ENCODE measurements at places on chromosomes 5 and 9.
A peak's percentile ranks its signal among the peaks of the same experiment; 100 is the strongest.

- DNase-seq, result no peak
These were observed 2.5 kb upstream of the PSMD5 start for GRCh38 chr9:120845255-120845654.

DNA sequence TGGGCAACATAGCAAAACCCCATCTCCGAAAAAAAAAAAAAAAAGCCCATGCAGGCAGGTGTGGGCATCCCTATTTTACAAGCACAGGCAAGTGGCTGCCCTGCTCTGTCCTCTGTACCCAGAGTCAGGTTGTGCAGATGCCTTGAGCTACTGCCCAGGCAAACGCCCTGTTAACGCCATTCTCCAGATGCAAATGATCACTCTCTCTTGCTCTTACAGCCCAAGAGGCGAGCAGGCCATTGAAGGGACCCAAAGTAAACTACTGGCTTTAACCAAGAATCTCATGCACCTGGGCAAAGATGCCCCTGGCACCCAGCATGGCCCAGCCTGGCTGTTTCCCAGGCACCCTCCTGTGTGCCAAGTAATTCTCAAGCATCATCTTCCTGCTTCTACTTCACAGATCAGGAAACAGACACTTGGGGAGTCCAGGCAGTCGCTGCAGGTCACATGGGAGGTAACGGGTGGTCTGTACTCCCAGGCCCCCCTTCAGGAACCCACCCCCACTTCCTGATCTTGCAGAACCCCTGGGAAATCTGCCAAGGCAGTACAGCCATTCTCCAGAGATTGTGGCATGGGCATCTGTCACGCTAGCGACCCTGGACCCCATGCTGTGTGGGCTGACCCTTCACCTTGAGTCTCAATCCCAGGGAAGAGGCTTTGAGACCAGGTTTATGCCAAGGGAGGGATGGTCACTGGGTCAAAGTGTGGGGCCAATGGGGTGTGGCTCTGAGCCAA, 14.2 kb downstream of the EEIG1 start:
- peak; percentile 38 for DNase-seq

- DNase-seq, result no peak
These were observed 127.2 kb upstream of the FAM120A start for GRCh38 chr9:93324191-93324834.

DNA sequence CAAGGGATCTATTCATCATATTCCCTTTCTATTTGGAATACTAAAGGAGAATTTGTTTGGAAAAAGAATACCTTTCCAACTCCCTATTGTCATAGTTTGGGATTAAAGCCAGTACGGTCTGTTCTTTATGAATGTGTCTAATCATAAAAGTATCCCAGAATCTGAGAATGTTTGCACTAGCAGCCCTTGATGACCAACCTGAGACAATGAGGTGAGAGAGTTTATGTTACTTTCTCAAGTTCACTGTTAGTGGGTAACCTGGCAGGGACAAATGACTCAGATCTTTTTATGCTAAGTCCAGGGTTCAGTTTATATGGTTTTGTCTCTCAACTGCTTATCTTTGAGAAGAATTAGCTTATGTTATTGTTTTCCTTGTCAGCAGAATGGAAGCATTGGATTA, 25.3 kb upstream of the TLR4 start:
- DNase-seq, result no peak

GRCh38 chr5:2003206-2003605, 120.5 kb upstream of the IRX4 start:
- no peak for DNase-seq

DNA sequence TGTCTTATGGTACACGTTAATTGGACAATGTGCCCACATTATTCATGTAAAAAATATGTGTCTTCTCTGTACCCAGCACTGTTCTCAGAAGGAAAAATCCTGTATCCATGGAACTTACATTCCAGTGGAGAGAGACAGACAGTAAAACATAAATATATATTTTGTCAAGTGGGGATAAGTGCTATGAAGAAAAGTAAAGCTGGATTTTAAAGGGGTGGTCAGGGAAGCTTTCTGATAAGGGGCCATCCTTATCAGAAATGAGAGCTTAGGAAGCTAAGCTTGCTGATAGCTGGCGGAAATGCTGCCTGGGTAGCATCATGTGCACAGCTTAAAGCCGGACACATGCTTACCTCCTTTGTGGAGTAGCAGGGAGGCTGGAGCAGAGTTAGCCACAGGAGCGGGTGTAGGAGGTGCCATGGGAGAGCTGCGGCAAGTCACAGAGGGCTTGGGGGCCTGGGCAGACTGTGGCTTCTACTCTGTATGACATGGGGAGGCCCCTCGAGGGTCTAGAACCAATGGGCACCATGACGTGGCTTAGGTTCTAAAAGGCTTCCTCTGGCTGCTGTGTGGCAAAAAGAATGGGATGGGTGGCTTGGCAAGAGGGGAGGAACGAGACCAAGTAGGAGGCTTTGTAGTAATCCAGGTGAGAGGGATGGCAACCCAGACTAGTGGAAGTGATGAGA, 141.7 kb downstream of the FGF1 start:
- no peak for DNase-seq

- DNase-seq, result no peak
These were observed 12.1 kb upstream of the UNC5A start for GRCh38 chr5:176798086-176798876.

DNA sequence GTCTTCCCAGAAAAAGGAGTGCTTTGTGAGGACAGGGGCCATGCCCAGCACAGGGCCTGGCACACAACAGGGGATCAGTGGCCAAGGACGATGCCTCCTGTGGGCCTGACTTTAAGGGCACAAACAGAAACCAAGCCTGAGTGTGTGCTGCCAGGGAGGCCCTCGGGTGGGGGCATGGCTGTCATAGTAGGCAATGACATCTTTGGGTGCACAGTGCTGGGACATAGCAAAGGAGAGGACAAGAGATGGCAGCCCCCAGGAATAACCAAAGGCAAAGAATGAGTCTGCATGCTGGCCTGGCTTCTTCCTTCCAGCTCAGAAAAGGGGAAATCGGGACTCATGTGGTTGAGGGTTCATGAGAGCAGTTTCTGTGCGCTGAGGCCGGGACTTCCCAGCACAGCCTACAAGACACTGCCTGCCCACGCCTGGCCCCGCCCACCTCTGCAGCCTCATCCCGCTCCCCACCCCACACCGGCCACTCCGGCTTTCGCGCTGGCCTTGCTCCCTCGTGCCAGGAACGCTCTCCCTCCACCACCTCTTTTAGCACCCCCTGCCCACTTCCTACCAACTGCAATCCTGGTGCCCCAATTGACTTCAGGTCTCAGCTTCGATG, 13.8 kb upstream of the LHX2 start:
- DNase-seq, result no peak

DNA sequence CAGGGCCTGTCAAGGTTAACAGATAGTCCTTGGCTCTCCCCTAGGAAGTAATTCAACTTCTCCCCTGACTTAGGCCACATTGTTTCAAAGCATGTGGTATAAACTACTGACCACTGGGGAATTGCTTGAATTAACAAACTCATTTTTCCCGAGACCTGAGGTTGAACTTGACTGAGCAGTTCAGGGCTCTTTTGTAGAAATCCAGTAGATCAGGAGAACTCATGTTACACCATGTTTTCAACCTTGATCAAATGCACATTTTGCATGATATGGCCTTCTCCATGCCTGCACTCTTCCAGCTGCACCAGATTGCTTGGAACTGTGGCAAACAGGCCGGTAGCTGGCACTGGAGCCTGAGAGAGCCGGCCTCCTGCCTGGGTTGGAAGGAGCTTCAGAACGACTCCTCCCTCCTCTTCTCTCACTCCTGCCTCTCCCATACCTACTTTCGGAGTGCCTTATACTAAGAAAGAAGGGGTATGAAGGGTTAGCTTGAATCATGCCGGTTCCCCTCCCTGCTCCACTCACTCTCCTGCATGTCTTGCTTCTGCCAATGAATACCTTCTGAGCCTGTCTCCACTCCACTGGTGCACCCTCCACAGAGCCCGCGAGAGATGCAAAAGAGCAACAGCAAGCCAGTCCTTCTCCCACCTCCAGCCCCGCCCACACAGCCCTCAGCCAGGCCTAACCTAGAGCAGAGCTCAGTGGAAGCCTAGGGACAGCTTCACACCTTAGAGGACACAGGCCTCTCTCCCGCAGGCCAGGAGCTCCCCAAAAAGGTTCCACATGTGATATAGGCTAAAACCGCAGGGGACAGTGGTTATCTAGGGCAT, 159.4 kb downstream of the MACROH2A1 start:
- DNase-seq, result peak; percentile 34

GRCh38 chr5:95029569-95030366, 255.1 kb downstream of the MCTP1 start:
- DNase-seq, result no peak

DNA sequence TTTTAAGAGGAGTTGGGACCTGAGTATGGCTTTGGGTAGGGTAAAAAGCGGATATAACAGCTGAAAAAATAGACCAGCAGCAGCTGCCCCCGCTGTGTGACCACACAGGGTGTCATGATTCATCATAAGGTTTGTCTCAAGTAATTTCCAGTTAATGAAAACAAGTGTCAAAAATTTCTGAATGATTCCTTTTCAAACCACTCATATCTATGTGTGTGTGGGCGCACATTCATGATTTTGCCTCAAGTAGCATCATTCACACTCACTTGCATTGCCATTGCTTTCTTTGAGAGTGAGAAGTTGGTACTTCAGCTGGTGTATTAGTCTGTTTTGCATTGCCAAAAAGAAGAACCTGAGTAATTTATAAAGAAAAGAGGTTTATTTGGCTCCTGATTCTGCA, 12.1 kb upstream of the TNFAIP8 start:
- DNase-seq, result no peak

- DNase-seq, result no peak
These were observed 19.0 kb upstream of the PSIP1 start for GRCh38 chr9:15529566-15530324.

GRCh38 chr5:89721931-89722330, 687.6 kb downstream of the CETN3 start:
- DNase-seq, result no peak

DNA sequence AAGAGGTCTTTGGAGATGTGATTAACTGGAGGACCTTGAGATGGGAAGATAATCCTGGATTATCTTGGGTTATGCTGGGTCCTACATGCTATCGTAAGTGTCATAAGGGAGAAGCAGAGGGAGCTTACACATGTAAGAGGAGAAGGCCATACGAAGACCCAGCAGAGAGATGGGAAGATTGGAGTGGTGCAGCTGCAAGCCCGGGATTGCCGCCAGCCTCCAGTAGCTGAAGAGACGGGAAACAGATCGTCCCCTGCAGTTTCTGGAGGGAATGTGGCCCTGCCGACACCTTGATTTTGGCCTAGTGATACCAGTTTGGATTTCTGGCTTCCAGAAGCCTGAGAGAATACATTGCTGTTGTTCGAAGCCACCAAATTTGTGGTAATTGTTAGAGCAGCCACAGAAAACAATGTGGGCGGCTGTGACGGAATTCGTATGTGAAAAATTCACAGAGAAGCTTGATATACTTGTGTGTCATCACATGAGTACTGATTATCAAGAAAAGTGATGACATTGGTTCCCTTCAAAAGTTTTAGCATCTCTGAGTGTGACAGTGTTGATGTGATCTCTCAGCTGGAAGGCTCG, 86.9 kb downstream of the CYFIP2 start:
- DNase-seq, result no peak

GRCh38 chr9:111926421-111926875, 29.8 kb downstream of the UGCG start:
- DNase-seq, result no peak

DNA sequence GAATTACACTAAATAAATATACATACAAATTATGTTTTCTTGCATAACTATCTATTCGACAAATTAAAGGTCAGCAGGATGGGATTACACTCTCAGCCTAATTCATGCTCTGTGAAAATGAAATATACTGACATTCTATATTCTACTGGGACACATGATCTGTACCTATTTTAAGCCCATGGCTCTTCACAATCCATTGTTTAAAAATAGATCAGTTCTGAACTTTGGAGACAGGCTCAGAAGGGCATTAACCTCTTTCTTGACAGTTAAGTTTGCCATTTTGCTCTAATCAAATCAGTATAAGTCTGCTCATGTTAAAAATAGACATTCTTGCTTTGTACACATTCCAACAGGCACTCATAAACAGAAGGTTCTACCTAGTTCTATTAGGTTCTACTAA, 361.2 kb downstream of the HCN1 start:
- no peak for DNase-seq

DNA sequence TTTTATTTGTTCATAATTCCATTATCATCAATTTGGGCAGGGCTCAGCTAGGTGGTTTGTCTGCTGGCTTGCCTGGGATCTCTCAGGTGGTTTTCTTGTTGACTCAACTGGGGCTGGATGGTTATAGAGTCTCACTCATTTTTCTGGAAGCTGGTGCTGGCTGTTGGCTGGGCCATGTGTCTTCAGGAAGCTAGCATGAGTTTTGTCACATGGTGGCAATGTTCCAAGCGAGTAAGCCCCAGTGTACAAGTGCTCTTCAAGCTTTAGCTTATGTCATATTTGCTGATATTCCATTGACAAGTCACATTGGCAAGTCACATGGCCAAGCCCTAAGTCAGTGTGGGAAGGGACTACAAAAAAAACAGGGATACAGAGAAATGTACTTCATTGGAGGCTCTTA, 2.3 kb upstream of the RASEF start:
- no peak for DNase-seq

DNA sequence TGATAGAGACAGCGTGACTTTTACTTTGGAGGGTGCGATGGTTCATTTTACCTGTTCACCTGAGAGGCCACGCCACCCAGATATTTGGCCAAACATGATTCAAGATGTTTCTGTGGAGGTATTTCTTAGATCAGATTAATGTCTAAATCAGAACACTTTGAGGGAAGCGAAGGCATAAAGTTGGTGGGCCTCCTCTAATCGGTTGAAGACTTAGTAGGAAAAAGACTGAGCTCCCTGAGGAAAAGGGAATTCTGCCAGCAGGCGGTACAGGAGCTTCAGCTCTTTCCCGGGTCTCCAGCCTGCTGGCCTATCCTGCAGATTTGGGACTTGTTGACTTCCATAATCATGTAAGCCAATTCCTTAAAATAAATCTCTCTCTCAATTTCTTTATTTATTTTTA, 7.0 kb upstream of the LAMC3 start:
- DNase-seq, result no peak

- DNase-seq, result no peak
These were observed 232.5 kb downstream of the SPATA31A1 start for GRCh38 chr9:39587844-39588499.

GRCh38 chr5:73183000-73183399, 10.0 kb downstream of the TMEM174 start:
- DNase-seq, result no peak

GRCh38 chr5:104612005-104612404, 1049.4 kb upstream of the NUDT12 start:
- no peak for DNase-seq

GRCh38 chr5:57738301-57738700, 255.7 kb upstream of the ACTBL2 start:
- no peak for DNase-seq

DNA sequence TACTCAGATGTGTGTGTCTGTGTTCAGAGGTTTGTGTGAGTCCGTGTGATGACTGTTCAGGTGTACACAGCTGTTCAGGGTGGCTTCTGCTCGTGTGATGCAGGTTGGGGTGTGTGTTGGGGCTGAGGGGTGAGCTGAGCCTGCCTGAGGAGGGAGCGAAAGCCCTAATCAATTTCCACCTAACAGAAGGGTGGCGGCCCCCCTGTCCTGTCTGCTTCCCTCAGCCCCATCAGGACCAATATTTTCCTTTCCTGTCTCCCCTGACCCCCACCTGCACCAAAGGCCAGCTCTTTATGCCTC, 30.2 kb downstream of the LHX2 start:
- no peak for DNase-seq

All from dorsolateral prefrontal cortex (tissue), 122 donors.